KBM-7 (cell line): ENCODE measurements at places on chromosomes 5 and 9.

- no peak for DNase-seq
These were observed 432.6 kb downstream of the CYLC2 start for GRCh38 chr9:103427696-103428095.

- DNase-seq: no peak
These were observed 55.0 kb upstream of the KCNMB1 start for GRCh38 chr5:170444181-170444580.

- no peak for DNase-seq
These were observed 14.1 kb upstream of the PTGR1 start for GRCh38 chr9:111613436-111614040.

DNA sequence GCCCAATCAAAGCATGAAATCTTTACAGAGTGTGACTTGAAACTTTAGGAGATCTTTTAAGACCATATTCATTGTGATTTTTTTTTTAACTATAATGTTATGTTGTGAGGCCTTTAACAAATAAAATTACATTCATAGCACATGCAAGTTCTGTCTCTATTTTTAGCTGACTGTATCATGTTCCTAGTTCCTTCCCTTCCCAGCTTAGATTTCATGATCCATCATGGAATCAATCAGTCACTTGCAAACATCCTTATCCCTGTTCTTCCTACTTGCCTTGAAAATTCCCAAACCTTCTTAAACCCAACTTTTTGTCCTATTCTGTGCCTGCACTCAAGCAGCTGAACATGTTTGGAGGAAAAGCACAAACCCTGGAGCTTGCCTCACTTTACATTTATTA lies 141.8 kb downstream of the DMXL1 start:
- DNase-seq: no peak

- no peak for DNase-seq
These were observed 184.7 kb upstream of the PPP1R26 start for GRCh38 chr9:135294836-135295235.

DNA sequence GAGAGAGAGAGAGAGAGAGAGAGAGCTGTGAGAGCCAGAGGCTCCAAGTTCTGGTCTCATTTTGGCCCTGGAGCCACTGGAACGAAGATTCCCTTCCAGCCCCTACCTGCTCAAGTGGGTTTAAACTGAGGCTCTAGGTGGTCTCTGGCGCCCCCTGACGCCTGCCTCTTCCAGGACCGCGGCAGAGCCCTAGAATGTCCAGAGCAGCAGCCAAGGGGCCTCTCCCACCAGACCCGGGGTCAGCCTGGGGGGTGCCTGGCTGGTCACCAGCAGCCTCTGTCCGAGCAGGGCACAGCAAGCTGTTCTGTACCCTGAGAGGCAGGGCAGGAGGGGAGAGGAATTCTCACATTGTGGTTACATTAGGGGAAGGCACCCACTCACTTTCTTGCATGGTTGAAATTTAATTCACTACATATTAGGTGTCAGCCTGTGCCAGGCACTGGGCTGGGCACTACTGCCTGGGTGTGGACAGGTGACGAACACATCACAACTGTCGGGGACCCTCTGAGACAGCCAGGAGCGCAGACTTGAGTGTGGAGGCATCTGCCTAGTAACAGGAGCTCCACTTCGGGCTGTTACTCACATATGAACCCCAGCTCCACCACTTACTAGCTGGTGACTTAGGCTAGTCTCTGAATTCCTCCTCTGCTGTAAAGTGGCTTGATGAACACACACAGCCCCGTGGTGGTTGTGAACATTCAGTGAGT lies 44.5 kb downstream of the AMBP start:
- DNase-seq: peak; percentile 55

DNA sequence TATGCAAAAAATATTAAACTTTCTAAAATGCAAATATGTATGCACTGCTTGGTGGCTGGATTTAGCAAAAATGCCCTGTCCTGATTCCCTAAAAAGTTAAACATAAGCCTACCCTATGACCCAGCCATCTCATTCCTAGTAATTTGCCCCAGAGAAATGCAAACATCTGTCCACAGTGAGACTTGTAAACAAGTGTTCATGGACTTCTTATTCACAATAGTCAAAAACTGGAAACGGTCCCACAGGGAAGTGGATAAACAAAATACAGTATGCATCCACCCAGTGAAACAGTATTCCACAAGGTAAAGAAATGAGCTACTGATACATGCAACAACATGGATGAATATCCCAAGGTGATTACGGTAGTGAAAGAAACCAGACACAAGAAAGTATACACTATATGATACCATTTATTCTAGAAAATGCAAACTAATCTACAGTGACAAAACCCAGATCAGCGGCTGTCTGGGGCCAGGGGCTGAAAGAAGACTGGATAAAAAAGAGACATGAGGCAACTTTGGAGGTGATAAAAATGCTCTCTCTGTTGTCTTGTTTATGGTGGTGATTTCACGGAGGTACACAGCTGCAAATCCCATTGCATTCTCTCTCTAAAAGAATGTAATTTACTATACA lies 277.3 kb downstream of the GLIS3 start:
- DNase-seq: no peak

- DNase-seq: no peak
These were observed 172.0 kb upstream of the MSX2 start for GRCh38 chr5:174552428-174552827.

DNA sequence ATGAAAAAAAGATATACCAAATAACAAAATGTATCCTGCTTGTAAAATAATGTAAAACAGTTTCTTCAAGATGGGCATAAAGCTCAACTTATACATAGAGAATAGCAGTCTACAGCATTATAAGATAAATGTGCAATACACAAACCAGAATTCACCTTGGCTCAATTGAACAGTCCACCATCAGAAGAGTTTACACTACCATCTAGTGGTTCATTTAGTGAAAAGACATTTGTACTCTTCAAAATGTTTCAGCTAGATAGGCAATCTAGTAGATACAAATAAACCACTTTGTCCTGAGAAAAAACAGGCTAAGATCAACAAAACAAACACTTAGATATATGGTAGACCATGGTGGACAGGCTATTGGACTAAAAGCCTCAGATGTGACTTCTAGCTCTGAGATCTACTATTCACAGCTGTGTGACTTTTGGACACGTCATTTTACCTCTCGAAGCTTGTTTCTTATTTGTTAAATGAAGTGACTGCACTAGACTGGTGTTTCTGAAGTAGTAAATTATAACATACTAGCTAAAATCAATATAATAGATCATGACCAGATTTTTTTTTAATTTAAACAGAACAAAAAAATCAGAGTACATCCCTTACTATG lies 22.1 kb upstream of the TPD52L3 start:
- peak; percentile 40 for DNase-seq

GRCh38 chr5:139757727-139758509 lies 37.7 kb upstream of the PSD2 start:
- no peak for DNase-seq

DNA sequence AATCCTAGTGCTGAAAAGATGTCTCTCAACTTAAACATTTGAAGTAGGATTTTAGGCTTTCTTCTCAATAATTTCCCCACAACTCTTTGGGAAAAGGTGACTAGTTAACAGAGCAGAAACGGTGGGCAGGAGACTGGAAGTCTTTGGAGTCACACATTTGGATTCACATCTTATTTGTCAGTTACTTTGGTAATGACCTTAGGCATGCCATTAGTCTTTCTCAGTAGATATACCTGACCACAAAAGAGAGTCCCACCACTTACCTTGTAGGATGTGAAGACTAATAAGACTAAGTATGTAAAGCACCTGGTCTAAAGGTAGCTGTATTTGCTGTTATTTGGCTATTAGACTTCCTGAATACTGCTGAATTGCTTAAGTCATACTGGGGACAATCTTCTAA lies 35.4 kb downstream of the DAP start:
- DNase-seq: no peak

- no peak for DNase-seq
These were observed 25.9 kb upstream of the GLDC start for GRCh38 chr9:6671416-6671815.

DNA sequence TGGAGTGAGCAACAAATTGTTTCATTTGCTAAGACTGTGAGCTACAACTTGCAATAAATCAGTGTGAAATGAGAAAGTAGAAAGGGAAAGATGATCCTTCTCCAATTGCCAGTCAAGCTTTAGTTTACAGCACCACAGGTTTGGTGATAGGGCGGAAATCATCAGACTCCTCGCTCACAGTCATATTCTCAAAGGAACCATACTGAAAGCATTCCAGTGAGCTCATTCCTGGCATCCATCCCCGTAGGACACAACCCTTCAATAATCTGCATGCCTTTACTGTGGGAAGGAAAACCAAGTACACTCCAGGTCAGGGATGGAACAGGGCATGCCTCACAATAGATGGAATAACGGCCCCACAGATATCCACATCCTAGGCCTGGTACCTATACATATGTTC lies 80.7 kb downstream of the FSTL4 start:
- DNase-seq: no peak

- no peak for DNase-seq
These were observed 115.3 kb upstream of the SPIN1 start for GRCh38 chr9:88272986-88273385.

GRCh38 chr5:117701062-117701461 lies 1126.4 kb upstream of the SEMA6A start:
- DNase-seq: no peak

GRCh38 chr5:130964231-130965202 lies 200.5 kb downstream of the HINT1 start:
- no peak for DNase-seq

DNA sequence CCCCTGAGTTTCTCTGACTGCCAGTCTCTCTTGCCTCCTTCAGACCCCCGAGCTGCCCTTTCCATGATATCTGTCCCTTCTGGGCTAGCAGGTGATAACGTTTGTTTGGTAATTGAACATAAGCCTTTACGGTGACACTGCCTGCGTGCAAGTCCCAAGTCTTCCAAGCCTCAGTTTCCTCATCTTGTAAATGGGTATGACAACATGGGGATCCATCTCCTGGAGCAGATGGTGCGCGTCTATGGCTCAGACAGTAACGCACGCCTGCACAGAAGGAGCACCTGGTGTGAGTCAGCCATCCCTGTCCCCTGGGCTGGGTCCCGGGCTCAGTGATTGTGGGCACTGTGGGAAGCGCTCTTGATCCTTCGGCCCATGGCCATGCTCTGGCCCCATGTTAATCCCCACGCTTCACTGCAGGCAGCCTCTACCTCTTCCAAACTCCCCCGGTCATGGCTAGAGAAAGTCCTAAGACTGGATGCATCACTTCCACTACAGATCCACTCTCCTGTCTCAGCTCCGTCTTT lies 85.8 kb downstream of the DAP start:
- no peak for DNase-seq

DNA sequence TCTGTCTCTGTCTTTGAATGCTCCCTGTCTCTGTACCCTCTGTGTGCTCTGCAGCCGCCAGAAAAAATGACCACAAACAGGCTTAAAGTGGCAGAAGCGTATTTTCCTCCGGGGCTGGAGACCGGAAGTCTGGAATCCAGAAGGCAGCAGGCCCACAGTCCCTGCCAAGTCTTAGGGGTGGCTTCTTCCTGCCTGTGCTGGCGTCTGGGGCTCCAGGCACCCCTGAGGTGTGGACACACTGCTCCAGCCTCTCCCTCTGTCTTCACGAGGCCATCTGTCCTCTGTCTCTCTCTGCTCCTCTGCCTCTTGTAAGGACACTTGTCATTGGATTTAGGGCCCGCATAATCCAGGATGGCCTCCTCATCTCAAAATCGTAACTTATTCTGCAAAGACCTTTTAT lies 298.4 kb upstream of the IRX4 start:
- no peak for DNase-seq

GRCh38 chr5:16866795-16867576 lies 69.1 kb downstream of the MYO10 start:
- DNase-seq: no peak

DNA sequence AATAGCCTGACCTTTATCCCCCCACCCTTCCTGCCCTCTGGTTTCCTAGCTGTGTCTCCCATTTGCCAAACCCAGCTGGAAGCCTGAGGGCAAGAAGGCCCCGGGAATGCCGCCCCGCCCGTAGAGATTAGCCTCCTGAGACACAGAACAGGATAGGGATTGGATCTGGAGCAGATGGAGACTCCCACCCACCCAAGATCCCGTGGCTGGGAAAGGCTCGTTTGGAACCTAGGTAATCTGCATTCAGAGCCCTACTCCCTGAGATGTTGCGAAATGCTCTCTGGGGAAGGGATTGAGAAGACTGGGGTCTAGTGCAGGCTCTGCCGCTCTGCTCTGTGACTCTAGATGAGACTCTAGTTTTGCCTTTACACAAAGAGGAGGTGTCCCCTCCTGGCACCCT lies 10.9 kb downstream of the AQP3 start:
- DNase-seq: no peak

- DNase-seq: peak; percentile 26
These were observed 2064.1 kb downstream of the MAT2B start for GRCh38 chr5:165569551-165569950.

GRCh38 chr9:5288591-5288990 lies 15.9 kb downstream of the RLN2 start:
- DNase-seq: no peak

- DNase-seq: no peak
These were observed 774.5 kb upstream of the RGMB start for GRCh38 chr5:97998941-97999340.

DNA sequence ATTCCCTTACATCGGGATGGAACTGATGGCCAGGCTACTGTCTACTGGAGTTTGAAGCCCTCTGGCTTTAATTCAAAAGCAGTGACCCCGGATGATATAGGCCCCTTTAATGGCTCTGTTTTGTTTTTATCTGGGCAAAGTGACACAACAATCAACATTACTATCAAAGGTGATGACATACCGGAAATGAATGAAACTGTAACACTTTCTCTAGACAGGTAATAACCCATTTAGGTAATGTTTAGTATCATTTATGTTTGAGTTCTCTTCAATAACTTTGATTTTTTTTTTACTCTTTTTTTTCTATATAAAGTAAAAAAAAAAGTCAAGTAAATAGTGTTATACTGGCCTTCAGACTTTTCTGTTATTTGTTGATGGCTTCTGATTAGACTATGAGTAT lies 79.1 kb downstream of the ADGRV1 start:
- no peak for DNase-seq

- no peak for DNase-seq
These were observed 90.0 kb upstream of the CTSL start for GRCh38 chr9:87635656-87636501.

DNA sequence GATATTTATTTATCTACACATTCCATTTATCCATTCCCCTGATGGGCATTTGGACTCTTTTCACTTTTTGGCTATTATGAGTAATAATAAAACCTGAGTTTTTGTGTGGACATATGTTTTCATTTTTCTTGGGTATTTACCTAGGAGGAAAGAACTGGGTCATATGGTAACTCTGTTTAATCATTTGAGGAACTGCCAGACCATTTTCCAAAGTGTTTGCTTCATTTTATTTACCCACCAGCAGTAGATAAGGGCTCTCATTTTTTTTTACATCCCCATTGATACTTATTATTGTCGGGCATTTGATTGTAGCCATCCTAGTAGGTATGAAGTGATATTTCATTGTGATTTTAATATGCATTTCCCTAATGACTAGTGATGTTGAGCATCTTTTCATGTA lies 7.7 kb upstream of the PTPDC1 start:
- no peak for DNase-seq

DNA sequence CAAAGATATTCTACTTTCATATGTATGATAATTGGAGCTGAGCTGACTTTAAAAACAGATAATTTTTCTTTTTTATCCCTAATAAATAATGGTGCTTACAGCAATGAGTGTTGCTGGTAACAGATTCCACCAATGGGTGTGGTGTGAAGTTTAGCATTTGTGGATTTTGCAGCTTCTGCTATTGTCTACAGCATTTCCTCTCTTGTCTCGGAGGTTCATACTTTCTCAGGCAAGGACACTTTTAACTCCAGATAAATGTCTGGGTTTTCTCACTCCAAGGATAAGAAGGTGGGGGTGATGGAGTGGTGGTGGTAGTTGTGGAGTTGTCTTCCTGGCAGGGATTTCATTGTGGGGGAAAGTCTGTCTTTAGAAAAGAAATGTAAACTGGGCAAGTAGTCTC lies 120.0 kb upstream of the CDKN2B start:
- DNase-seq: no peak
